ENCODE measurements at places on chromosomes 5 and 9.

DNA sequence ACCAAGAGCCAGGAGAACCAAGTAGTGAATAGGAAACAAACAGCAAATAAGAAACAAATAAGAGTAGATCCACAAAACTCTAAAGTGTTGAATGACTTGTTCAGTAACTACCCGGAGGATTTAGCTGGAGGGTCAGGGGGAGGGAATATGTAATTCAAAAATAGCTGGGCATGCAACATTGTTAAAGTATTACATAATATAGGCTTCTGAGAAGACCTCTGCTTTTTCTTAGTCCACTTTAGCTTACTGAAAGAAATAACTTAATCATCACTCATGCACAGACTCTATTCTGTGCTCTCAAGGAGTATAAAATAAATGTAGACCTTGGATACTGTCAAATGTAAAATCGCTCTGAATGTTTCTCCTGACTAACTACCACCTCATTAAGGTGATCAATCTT is 183.2 kb upstream of the POU5F2 start:
- no peak for DNase-seq

DNA sequence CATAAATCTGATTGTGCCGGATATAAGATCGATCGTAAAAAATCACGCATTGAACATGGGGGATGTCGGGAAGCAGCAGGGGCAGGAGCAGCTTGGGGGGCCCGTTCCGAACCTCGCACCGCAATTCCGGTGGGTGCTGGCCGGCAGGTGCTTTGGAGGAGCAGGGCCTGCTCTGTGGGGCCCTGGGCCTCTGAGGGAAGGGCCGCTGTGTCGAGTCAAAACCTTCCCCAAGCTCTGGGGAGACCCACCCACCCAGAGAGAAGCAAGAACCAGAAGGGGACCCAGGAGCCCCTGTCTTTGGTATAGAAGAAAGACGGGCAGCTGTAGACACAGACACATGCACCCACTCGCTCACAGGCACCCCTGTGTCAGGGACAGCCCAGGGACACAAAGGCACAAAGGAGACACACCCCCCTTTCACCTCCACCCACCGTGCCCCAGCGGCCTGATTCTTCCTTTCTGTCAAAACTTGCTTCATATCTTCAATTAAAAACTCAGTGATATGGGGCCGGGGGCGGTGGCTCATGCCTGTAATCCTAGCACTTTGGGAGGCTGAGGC is 49.4 kb upstream of the ZBTB43 start:
- DNase-seq = no peak

GRCh38 chr5:130289132-130290088 is 385.1 kb downstream of the CHSY3 start:
- no peak for DNase-seq

DNA sequence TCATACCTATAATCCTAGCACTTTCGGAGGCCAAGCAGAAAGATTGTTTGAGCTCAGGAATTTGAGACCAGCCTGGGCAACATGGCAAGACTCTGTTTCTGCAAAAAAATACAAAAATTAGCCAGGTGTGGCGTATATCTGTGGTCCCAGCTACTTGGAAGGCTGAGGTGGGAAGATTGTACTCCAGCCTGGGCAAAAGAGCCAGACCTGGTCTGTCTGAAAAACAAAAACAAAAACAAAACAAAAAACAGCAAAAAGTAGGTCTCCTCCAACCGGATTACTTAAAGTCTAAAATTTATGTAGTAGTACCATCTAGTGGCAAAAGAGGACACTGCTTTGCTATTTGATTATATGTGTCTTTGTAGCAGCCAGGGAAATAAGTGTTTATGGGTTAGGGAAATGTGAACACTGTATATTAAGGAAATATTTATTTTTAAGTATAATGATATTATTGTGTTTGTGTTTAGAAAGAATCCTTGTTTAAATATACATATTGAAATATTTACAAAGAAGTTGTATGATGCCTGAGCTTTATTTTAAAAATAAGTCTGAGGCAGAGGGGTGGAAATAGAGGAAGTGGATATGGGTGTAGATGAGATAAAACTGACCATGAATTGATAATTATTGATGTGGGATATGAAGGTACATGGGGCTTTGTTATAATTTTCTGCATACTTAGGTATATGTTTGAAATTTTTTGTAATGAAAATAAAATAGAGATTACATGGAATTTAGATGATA is 20.0 kb downstream of the APC start:
- DNase-seq = no peak

GRCh38 chr9:133731876-133732638 is 6.1 kb downstream of the SARDH start:
- DNase-seq = no peak

- DNase-seq = no peak
Measured at GRCh38 chr9:94778013-94778412, 51.5 kb downstream of the AOPEP start.

All from adrenal gland (tissue), 19 donors.